EH (cell line): ENCODE measurements at places on chromosomes 5 and 9.

DNA sequence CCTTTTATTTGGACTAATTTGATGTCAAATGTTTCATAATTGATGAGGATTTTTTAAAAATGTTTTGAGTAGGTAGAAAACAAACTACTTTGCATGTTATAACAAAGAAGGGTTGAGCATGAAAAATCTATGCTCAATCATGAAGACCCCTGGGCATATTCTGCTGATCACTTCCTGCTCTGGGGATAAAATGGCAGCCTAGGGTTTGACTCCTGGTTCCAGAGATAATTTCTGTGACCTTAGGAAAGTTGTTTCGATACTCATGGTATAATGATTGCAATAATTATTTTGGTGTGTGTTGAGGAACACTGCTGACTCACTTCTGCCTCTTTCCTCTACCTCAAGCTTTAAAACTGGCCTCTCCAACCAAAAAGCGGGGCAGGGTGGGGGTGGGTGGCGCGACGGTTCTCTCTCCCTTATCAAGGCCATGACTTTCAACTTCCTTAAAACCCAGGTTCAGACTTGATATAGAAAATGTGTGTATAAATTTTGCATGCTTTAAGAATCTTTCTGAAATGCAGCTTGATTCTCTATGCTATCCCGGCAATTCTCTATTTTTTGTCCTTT, 6.0 kb upstream of the PIP5K1B start:
- no peak for DNase-seq

GRCh38 chr5:87886164-87886563, 382.5 kb downstream of the TMEM161B start:
- DNase-seq = no peak

DNA sequence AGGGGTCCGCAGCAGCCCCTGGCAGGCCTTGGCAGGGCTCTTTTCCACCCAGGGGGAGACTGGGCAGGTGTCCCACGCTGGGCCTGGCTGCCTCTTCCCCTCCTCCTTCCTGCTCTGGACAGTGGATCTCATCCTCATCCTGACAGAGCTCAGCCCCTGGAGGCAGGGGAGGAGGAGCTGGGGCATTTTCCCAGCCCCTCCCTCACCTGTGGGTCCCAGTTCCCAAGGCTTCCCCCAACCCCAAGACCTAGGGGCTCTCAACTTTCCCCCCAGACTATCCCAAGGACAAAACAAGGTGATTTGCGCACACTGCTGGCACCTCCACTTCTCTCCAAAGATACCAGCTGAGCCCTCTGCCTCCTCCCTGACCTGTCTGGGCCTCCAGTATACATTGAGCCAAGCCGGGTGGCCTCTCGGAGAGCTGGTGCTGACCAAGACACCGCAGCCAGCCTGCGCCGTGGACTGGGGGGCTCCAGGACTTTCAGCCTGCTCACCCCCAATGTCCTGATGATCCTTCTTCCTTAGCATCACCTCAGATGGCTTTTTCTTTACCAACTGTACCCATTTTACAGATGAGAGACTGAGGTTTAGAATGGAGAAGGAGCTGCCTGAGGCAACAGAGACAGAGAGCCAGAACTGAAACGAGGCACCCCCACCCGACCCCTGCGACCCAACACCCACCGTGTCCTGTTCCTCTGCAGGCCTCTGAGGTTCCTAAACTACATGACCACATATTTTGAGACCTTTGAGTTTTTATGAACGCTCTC, 126.6 kb downstream of the BARX1 start:
- DNase-seq = no peak

- no peak for DNase-seq
These were observed 86.2 kb downstream of the GCNT1 start for GRCh38 chr9:76545191-76545590.

DNA sequence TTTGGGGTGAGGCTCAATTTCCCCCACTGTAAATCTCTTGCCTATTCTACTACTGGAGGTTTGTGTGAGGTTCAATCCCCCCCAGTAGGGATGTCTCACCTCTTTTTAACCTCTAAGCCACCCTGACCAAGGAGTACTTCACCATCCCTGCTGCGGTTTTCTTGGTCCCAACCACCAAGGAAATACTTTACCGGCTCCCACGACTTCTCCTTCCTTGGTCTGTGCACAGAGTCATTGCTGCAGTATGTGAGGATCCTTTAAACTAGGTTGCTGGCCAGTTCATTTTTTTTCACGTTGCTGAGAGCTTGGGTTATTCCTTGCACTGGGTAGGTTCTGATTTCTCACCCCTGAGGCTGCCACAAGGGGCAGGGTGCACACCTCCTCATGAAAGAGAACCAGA, 22.5 kb upstream of the HMGCS1 start:
- no peak for DNase-seq

DNA sequence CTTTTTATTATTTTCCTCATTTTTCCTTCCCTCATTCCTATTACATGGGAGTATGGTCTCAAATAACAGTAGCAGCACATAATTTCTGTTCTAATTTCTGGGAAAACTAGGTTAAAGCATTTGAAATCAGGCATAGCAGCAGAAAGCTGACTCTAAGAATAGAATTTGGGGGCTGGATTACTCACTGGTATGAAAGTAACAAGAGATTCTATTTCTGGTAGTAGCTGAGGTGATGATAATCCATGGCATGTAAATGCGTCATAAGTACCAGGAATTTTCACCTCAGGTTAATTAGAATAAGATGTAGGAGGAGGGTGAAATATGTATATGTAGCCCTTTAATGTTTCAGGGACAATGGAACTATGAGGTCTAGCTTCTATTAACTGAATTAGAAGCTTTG, 662.0 kb downstream of the PTPRD start:
- DNase-seq = no peak
